Effector memory CD8-positive, alpha-beta T cell (primary cell): ENCODE measurements at places on chromosomes 7 and 10.

DNA sequence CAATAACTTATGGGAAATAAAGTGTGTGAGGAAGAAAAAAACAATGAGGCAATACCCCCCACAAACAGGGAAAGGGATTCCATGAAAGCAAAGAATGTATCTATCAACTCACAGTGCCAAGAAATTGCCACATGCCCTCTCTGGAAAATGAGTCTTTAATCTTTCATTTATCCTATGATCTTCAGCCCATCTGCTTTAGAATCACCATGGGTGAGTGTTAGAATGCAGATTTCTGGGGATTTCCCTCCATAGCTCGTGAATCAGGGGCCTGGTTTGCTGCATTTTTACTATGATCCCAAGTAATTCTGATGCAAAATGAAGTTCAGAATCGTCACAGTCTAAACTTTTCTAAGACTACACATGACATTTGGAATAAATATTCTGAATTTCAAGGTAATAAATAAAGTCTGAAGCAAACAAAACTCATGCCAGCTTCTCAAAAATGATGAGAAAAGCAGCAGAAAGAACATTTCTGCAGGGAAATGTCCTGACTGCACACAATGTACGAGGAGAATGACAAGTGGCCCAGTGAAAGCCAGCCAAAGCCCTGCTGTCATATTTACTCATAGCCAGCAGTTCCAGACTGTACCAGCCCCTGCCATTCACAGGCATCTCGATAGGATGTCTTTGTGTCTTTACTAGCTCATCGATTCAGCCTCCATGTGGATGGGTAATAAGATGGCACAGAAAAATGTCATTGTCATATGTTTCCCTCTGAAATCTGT is 167.1 kb downstream of the ELMO1 start:
- no peak for DNase-seq

GRCh38 chr7:79658304-79658703 is 204.8 kb upstream of the MAGI2 start:
- no peak for DNase-seq

DNA sequence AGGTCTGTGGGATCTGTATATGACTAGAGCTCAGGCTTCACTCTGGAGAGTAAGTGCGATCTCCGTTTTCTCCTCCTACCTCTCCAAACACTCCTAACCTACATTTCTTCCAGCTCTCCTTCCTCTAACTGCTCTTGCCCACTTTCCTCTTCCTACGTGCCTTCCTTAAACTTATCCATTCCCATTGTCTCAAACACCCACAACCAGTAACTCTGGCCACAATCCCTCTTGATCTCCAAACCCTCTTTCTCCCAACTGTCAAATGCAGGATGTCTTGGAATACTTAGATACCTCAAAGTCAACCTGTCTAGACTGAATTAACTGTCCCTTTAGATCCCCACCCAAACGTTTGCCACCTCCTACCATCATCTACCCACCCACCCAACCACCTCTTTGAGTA is 213.7 kb upstream of the KMT2E start:
- no peak for DNase-seq

DNA sequence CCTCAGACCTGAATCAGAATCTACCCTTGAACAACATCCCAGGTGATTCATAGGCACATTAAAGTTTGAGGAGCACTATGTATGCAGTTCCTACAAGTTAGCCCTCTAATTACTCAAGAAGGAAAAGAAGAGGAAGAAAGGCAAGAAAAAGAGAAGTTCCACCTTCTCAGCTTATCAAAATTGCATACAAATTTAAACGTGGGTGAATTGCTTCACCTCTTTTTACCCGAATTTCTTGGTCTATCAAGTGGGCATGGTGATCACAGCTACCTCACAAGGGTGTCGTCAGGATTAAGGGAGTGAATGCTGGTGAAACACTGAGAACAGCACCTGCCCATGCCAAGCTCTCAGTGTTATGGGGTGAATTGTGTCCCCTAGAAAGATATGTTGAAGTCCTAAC is 43.8 kb upstream of the PAPSS2 start:
- DNase-seq, result no peak

- no peak for DNase-seq
Measured at GRCh38 chr7:44324204-44324480, 1.3 kb downstream of the CAMK2B start.

- no peak for DNase-seq
Measured at GRCh38 chr10:97842656-97843280, 6.9 kb upstream of the GOLGA7B start.

DNA sequence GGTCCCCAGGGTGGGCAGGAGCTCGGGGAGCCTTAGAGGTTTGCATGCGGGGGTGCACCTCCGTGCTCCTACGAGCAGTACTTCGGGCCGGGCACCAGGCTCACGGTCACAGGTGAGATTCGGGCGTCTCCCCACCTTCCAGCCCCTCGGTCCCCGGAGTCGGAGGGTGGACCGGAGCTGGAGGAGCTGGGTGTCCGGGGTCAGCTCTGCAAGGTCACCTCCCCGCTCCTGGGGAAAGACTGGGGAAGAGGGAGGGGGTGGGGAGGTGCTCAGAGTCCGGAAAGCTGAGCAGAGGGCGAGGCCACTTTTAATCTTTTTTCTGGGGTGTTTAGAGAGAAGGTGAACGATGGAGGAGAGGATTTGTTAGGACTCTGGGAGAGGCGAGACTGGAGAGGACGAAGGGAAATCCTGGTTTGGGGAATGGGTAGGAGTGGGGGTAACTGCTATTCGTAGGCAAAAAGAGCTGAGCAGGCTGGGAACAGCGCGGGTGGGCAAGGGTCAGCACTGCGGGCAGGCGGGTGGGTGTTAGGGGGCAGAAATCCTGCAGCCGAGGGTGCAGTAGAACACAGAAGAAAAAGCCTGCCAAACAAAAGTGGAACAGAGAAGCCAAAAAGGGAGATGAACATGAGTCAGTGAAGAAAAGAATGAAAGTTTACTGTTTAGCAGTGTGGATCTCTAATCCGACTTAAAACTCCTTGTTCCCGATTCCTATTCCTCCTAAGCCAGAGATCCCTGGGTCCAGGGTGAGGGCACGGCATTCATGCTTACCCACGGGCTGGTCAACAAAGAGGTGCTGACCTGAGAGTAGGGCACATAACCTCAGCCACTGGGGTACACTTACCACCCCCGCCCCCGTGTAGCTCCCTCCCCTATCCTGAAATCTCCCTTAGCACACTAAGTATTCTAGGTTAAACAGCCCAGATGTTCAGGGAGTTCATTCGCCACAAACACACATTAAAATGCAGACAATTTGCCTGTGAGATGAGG is 26.9 kb downstream of the PRSS2 start:
- no peak for DNase-seq
